Activated CD4-positive, alpha-beta T cell treated with anti-CD3 and anti-CD28 coated beads, Interleukin-2, amount 10 ng/mL, durations not matched to agents 7 days and 5 days (primary cell): ENCODE measurements at places on chromosomes 1 and 21. TPM values are rescaled to one million over a fixed set of nuclear protein-coding genes. Genes with fewer than 3 reads are reported as not detected.

DNA sequence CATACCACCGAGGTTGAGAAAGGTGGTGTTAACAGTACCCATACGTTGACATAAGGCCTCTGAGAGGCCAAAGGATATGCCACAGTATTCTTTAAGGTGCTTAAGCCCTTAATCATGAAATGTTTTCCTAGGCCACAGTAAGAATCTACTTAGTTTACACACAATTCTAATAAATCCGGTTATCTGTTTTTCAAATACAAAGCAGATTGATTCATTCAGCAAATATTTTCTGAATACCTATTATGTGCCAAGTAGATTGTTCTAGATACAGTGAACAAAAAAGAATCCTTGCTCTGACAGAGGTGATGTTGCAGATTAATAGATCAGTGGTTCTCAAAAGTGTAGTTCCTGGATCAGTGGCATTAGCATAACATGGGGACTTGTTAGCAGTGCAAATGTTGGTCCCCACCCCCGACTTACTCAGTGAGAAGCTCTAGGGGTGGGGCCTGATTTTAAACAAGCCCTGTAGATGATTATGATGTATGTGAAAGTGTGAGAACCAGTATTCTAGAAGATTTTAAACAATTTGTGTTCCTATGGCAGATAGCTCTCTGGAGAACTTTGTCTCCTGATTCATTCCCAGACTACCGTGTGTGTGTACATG, 61.6 kb downstream of the NFIA start:
- no peak for DNase-seq

DNA sequence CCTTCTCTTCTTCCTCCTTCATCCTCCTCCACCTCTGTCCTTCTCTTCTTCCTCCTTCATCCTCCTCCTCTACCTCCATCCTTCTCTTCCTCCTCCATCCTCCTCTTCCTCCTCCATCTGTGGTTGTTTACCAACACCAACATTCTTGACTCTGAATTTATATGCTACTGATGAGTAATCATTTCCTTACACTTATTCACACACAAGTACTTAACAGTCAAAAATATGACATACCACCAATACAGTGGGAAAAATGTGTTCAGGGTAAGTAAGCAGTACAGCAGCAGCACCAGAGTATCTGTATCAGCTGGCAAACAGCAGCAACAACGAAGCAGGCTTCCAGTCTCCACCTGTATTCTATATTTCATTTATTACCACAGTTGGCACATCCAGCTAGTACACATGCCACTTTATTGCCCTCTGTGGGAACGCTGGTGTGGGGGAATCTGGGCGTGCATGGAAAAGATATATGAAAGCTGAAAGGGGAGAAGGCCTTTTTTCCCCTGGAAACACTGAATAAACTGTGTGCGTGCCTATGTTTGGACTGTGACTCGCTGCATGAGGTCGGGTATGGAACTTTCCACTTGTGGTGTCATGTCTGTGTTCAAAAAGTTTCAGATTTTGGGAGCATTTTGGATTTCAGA, 16.0 kb downstream of the ADSS2 start:
- no peak for DNase-seq

DNA sequence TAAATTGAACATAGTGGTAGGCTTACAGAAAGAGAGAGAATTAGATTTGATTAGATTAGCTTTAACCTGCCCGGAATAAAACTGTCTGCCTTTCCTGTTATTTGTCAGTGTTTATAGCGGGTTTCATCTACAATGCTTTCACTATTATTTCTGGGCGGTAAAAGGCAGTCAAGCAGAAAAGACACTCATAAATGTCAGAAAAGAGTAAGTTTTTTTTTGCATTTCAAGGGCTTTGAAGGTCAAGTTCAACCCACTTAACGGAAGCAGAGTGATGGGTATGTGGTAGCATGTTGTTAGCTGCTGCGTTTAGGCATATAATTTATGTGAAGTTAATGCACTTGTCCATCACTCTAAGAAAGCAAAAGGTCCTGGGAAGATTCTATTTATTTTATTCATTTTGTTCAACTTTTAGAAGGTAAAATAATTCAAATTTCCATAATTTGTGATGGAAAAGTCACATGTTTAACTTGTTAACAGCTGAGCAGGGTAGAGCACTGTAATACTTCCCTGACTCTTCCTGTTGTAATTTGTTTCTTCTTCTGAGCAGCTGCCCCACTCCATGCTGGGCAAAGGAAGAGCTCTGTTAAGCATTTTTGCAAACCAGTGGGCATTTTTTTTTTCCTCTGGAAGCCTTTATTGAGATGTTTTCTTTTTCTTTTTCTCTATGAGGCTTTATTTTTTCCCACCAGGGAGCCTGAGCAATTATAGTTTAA, 220.1 kb downstream of the ST6GALNAC3 start:
- no peak for DNase-seq

GRCh38 chr1:244964112-244964971, 100.0 kb upstream of the HNRNPU start:
- peak; percentile 19 for DNase-seq

- DNase-seq: no peak
Measured at GRCh38 chr1:183841550-183841949, 36.6 kb downstream of the RGL1 start.

GRCh38 chr1:47658161-47658920, 220.5 kb downstream of the FOXD2 start:
- no peak for DNase-seq

DNA sequence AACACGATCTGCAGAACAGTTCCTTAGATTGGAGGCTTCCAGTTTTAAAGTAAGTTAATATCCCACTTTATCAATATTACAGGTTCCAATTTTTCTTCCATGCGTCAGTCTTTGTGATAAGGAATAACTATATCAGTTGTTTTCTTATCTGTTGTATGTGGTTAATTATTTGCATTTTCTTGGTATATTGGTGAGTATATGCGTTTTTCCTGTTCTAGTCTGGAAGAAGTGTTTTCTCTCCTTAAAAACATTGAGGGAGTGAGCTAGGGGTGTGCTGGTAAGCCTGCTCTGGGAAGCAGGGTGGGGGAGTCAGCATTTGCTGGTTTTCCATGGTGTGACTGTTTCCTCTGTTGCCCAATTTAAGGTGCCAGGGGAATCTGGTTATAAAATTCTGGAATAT, 50.2 kb upstream of the KIF1B start:
- no peak for DNase-seq

DNA sequence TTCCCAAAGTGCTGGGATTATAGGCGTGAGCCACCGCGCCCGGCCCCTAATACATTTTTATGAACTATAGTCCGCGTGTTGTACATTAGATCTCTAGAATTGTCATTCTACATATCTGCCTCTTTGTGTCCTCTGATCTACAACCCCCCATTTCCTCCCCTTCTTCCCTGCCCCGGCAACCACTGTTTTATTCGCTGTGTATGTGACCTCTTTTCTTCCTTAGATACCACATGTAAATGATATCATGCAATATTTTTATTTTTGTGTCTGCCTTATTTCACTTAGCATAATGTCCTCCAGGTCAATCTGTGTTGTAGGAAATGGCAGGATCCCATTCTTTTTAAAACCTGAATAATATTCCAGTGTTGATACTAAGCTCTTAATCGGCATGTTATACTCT, 99.5 kb upstream of the NRIP1 start:
- no peak for DNase-seq

GRCh38 chr1:84253036-84253435, 48.5 kb upstream of the SAMD13 start:
- DNase-seq: no peak

- DNase-seq: no peak
Measured at GRCh38 chr1:205226868-205227583, 720 bp upstream of the TMCC2 start.

- DNase-seq: no peak
Measured at GRCh38 chr1:154422521-154422920, 17.4 kb downstream of the IL6R start.

- no peak for DNase-seq
Measured at GRCh38 chr1:243452092-243452491, 196.3 kb downstream of the SDCCAG8 start.

- peak; percentile 73 for DNase-seq
Measured at GRCh38 chr1:2840036-2840809, 38.7 kb upstream of the TTC34 start.

DNA sequence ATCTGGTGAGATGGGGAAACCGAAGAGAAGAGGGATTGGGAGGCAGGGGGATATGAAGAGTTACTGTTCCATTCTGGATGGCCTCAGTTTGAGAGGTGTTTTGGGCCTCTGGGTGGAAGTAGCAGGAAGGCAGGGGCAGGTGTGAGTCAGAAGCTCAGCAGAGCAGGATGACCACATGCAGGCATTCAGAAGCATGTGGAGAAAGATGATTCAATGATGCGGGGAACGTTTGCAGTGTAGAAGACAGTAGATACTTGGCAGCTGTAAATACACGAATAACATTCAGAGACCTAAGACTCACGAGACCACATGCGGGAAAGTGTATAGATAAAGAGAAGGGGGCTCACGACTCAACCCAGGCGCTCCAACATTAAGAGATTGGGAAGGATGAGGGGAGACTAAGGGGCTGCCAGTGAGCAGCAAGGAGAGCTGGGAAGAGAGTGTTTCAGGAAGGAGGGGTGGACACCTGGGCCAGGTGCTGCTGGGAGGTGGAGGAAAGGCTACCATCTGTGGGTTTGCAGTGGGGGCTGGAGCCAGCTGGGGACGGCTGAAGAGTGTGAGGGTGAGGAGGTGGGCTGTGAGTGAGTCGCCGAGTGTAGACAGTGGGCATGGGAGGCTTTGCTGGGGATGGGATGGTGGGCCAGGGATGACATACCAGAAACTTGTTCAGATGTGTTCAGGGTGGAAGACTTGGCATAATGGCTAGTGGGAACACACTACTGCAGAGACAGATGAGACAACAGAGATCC, 5.8 kb upstream of the EPS8L3 start:
- DNase-seq: no peak

DNA sequence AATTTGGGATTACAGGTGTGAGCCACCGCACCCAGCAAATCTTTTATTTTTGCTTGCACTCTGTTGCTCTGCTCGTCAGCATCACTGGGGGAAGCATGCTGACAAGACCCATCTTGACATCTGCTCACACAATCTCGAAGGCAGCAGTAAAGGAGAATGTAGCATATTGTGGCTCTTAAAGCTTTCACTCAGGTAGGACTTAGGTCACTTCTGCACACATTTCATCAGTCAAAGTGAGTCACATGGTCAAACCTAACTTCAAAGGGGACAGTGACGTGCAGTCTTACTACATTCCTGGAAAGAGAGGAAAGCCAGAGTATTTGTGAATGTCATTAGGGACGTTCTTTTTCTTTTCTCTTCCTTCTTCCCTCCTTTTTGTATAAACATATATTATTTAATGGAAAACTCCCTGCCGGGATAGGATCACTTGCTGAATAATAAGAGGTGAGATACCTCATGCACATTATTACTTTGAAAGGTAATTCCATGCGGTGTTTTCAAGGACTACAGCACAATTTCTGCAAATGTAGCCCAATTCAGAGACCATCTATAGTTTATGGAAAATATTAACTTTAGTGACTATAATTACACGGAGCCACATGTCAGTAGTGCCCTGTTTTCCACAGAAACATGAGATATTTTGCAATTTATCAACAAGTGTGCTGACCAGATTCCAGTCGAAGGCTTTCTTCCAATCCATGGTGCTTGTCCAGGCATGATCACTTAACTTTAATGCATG, 19.3 kb upstream of the ACBD6 start:
- no peak for DNase-seq

DNA sequence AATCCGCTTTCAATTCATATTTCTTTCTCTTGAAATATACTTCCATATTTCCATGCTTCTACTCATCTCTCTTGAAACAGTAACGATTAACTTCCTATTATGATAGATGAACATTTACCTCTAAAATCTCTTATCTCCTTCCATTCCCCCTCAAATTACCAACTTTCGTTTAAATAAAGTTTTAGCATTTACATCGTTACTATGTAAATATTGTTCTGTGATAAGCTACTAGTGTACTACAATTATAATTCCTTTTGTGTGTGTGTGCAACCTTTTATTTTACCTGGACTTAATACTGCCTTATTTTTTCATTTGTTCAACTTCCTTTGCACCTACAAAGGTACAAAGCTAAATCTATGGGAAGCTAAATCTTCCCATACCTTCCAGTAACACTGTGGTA, 4.5 kb downstream of the FOXE3 start:
- DNase-seq: no peak

- no peak for DNase-seq
Measured at GRCh38 chr1:118201524-118201923, 16.5 kb upstream of the SPAG17 start.

GRCh38 chr1:29011775-29012174, 97.4 kb downstream of the EPB41 start:
- DNase-seq: no peak

DNA sequence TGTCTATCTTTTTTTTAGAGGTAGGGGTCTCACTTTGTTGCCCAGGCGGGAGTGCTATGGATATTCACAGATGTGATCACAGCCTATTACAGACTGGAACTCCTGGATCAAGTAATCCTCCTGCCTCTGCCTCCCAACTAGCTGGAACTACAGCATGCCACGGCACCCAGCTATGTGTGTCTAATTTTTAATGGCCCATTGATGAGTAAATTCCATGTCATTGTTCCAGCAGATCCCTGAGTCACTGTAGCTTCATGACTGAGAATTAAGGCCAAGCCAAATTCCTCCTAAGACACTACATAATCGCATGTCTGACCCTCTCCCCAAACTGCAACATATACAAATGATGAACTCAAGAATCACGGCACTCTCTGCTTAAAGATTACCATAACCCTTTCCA, 84.2 kb upstream of the RGS2 start:
- DNase-seq: no peak

- no peak for DNase-seq
Measured at GRCh38 chr1:29362764-29363163, 126.4 kb downstream of the PTPRU start.

- DNase-seq: no peak
Measured at GRCh38 chr1:2330519-2331199, 60.7 kb downstream of the MORN1 start.

The LINGO4 gene
- 0.50 TPM for total RNA-seq

The MROH9 gene
- not detected for total RNA-seq

The SH3BGRL3 gene
- 606 TPM for total RNA-seq

The ATP1A4 gene
- total RNA-seq: not detected

The ELAPOR1 gene
- total RNA-seq: 6.3 TPM

The LIX1L gene
- total RNA-seq: 49.5 TPM

The GOLT1A gene
- not detected for total RNA-seq

The GATAD2B gene
- 75.4 TPM for total RNA-seq

The LRIG2 gene
- 13.8 TPM for total RNA-seq

The TFF2 gene
- total RNA-seq: not detected

The TDRD5 gene
- total RNA-seq: not detected

The FCGR1A gene
- not detected for total RNA-seq
